Left forelimb (tissue), 1 donor: ENCODE measurements at places on chromosomes 1 and 21.
A peak's percentile ranks its signal among the peaks of the same experiment; 100 is the strongest.

- DNase-seq: no peak
Observed at GRCh38 chr1:92832537-92833114, 786 bp downstream of the RPL5 start.

- DNase-seq: no peak
Observed at GRCh38 chr1:70499695-70500094, 88.6 kb downstream of the CTH start.

- no peak for DNase-seq
Observed at GRCh38 chr1:241271427-241271826, 85.6 kb downstream of the RGS7 start.

GRCh38 chr1:110903853-110904500 lies 31.0 kb downstream of the CD53 start:
- DNase-seq: no peak

- DNase-seq: no peak
Observed at GRCh38 chr1:204826970-204827369, 43.7 kb upstream of the NFASC start.

DNA sequence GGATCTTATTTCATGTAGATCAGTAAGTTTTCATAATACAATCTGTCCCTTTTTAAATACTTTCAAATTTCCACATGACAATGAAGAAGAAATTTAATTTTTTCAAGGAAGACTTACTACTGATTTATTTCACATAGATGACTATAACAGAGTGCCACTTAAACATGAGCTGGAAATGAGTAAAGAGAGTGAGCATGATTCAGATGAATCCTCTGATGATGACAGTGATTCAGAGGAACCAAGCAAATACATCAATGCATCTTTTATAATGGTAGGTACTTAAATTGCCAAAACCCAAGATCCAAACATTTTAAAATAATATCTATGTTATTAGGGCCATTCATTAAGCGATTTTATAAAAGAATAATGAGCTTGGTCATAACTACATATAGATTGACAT lies 110.4 kb downstream of the PTPRC start:
- DNase-seq: no peak

- no peak for DNase-seq
Observed at GRCh38 chr1:90507173-90507572, 209.9 kb downstream of the BARHL2 start.

DNA sequence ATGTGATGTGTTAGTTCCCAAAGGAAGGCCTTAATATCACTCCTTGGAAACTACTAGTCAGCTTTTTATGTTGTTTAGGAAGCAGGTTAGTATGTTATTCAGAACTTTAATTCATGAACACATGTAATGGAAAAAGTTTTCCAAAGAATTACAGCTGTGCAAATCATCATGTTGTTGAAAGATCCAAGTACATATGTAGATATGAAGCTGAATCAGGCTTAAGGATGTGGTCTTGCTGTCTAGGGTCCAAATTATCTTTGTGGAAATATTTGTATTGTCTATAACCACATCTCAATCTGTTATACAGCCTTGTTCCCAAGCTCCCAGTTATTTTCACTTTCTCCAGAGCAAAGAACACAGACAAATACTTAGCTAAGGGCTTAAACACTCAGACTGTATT lies 231.6 kb downstream of the TPR start:
- DNase-seq: no peak

DNA sequence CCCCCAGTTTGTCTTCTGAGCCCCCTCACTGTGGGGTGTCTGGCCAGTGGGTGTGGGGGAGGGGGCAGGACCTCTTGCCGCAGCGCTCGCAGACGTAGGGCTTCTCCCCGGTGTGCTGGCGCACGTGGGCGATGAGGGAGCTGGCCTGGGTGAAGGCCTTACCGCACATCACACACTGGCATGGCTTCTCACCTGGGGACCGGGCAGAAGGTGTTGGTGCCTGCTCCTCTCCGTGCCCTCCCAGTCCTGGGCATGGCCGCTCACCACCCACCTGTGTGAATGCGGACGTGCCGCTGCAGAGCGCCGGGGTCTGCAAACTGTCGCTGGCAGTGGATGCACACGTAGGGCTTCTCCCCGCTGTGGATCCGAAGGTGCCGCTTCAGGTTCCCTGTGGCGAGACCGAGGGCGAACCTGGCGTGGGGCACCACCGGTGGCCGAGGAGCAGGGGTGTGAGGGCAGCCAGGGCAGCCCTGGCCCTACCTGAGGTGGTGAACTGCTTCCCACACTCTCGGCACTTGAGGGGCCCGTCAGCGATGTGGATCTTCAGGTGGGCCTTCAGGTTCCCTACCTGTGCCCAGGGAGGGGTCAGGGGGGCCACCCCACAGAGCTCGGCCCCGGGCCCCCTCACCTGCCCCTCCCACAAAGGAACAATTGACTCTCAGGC lies 32.4 kb downstream of the ZBTB17 start:
- DNase-seq: peak; percentile 63

GRCh38 chr1:3669421-3669821 lies 17.1 kb downstream of the TP73 start:
- DNase-seq: no peak

DNA sequence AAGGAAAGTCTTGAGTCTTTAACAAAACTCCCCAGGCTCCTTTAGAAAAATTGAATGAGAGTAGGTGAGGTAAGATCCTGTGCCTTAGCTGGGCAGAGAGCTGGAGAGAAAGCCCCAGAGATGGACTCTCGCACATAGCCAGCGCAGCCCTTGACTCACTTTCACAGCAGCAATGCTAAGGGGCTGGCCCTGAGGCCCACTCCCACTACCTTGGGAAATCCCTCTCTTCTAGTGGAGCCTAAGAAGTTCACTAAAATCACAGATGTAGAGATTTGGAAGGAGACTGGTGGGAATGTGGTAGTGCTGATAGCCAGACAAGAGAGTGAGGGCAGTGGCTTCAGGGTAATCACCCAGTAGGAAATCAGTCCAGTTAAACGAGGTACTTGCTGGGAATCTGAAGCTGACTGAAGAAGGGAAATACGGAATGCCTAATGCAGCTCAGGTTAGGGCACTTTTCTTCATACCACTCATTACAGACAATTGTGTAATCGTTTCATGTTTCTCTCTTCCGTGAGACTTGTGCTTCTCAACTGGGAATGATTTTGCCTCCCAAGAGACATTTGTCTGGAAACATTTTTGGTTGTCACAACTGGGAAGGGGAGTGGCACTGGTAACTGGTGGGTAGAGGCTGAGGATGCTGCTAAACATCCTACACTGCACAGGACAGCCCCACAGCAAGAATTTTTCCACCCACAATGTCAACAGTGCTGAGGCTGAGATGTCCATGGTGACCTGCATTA lies 42.4 kb upstream of the LRRC8C start:
- DNase-seq: no peak

DNA sequence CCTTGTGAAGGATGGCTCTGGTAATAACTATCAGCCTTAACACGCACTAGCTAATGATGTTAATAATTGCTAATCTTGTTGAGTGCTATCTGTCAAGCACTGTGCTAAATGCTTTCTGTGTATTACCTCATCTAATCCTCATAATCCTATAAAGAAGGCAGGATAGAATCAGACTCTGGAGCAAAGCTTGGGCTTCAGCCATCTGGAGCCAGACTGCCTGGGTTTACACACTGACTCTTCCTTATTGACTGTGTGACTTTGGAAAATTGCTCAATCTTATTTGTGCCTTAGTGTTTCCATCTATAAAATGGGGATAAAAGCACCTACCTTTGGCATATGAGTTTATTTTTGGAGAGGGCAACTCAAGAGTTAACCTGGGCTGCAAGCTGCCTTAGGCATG lies 216.1 kb downstream of the NUF2 start:
- no peak for DNase-seq

- no peak for DNase-seq
Observed at GRCh38 chr1:160579216-160579701, at the start of gene CD84. Gene CD84 (minus strand): TSS chr1:160579496. CDS start chr1:160579437, 59 bp downstream.

GRCh38 chr1:161792740-161793139 lies 26.6 kb downstream of the ATF6 start:
- no peak for DNase-seq

GRCh38 chr21:38260426-38260825 lies 3.6 kb downstream of the KCNJ15 start:
- no peak for DNase-seq

DNA sequence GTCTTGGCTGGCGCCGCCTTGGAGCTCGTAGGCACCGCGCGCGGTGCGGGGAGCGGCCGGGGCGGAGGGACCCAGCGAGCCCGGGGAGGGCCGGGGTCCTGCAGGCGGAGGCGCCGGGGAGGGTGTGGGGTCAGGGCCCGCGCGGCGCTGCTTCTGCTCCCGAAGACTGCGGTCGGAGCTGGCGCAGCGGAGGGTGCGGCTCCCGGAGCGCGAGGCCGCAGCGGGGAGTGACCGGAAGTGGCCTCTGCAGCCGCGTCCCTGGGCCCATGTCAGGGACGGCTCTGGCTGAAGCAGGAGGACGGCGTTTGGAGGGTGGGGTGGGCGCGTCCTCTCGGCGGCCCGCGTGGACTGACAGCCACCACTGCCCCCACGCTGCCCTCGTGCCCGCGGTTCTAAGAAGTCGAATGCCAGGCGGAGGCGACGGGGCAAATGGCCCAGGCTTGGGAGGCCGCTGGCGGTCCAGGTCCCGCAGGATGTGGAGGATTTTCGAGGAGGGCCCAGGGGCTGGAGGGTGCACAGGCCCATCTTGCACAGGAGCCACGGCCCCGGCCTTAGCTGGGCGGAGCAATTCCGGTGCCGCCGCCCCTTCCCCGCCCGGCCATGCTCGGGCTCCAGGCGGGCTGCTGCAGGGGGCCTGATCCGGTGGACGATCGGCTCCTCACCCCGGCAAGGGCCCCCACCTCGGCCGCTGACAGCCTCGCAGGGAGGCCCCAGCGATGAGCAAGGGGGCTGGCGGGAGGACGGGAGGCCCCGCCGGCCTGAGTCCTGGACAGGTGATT lies 7.7 kb upstream of the ZNF669 start:
- DNase-seq: no peak

GRCh38 chr21:29423099-29423870 lies 124.6 kb downstream of the BACH1 start:
- DNase-seq: no peak

GRCh38 chr21:14995695-14996490 lies 68.9 kb downstream of the NRIP1 start:
- DNase-seq: no peak

DNA sequence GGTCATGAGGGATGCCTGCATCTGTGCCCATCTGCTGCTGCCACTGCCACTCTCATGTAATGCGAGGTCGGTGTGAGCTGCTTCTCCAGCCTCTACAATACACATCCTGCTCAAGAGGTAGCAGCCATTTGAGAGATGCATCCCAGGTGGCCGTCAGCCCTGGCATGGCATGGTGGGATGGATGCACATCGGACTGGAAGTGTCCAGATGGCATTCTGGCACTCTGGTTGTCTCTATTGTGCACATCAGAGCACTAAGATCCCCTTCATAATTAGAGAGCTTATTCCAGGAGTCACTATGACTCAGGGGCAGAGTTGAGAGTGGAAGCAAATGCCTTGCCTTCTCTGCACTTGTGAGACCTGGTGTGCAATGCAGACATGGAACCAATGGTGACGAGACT lies 3.8 kb downstream of the STRIP1 start:
- no peak for DNase-seq
